ENCODE measurements at places on chromosomes 6 and 20.

GRCh38 chr6:122081921-122082320 lies 317.5 kb upstream of the HSF2 start:
- no peaks in the 10 kb centered on the region for H3K27me3 ChIP-seq
- H3K36me3 ChIP-seq = no peaks in the 10 kb centered on the region
- DNase-seq = no peak

- no peak overlapping the region for H3K4me3 ChIP-seq
- no peaks in the 10 kb centered on the region for H3K27me3 ChIP-seq
- H3K4me1 ChIP-seq = no peaks in the 10 kb centered on the region
- no peaks in the 10 kb centered on the region for H3K36me3 ChIP-seq
- no peak for DNase-seq
Measured at GRCh38 chr6:95293257-95293656, 284.1 kb upstream of the MANEA start.

- no peak overlapping the region for H3K4me3 ChIP-seq
- H3K27ac ChIP-seq = no peak overlapping the region
- no peaks in the 10 kb centered on the region for H3K27me3 ChIP-seq
- H3K4me1 ChIP-seq = peaks cover 1% of the 10 kb centered on the region
- H3K36me3 ChIP-seq = no peaks in the 10 kb centered on the region
Measured at GRCh38 chr6:160986851-160987250, 4.7 kb upstream of the MAP3K4 start.

DNA sequence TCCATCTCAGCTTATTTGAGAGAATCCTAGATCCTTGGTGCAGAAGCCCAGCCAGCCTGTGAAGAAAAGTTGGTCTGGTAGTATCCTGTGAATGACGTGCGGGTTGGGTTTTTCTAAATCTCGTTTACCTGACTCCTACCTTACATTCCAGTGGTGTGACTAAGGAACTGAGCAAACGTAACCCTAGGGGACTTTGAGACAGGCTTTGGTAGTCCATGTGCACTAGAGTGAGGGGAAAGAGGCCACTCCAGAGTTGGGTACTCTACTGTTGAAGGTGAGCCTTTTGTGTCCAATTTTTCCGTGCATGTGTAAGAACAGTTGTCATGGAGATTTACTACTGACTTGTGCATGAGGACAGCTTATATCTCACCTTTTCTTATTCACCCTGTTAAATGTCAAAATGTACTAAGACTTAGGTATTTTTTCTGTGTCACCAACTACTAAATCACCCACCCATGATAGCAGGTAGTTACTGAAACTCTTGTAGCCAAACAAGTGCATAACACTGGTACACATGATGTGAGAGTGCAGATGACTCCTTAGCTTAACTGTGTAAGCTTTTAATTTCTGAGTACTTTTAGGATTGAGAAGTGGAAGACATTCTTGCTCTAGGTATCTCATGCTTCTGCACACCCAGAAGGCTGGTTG lies 26.3 kb upstream of the PLCG1 start:
- H3K4me1 ChIP-seq = no peaks in the 10 kb centered on the region
- H3K4me3 ChIP-seq = no peak overlapping the region
- H3K36me3 ChIP-seq = no peaks in the 10 kb centered on the region
- no peaks in the 10 kb centered on the region for H3K27me3 ChIP-seq

DNA sequence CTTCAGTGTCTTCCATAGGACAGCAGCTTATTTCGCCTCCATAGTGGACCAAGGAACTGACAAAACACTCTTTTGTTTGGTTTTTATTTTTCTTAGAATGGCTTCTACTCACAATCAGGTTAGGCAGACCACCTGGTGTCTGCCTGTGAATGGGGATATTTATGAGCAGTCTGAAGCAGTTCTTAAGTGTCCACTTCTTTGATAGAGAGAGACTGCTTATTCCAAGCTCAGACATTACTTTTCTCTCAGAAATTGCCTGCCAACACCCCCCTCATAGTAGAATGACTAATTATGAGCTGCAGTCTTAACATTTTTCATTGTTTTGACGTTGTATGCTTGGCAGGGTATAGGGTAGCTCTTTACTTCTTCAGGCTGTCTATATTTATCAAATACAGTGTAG lies 174.7 kb downstream of the ZFAND3 start:
- H3K36me3 ChIP-seq = no peaks in the 10 kb centered on the region
- peaks cover 9% of the 10 kb centered on the region for H3K4me1 ChIP-seq
- no peak overlapping the region for H3K27ac ChIP-seq
- H3K4me3 ChIP-seq = no peak overlapping the region
- H3K27me3 ChIP-seq = no peaks in the 10 kb centered on the region

GRCh38 chr6:13468839-13469238 lies 18.6 kb downstream of the GFOD1 start:
- H3K27ac ChIP-seq = no peak overlapping the region
- no peak for DNase-seq
- no peaks in the 10 kb centered on the region for H3K36me3 ChIP-seq
- H3K4me1 ChIP-seq = no peaks in the 10 kb centered on the region
- no peak overlapping the region for H3K4me3 ChIP-seq

DNA sequence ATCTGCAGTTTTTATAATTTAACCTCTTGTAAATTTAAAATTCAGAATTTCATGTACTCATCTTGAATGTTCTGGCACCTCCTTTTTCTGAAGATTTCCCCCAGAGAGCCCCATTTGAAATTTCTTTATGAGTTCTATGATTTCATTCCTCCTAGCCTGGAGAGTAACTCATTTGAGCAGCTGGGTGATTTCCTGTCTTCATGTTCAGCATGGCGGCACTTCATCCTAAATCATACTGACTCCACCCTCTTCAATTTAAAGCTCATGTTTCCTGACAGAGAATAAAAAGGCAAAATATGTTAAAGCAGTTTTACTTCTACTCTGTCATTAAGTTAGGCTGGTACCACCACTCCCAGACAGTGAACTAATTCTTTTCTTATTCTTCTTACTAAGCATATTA lies 250.9 kb upstream of the POU3F2 start:
- H3K27ac ChIP-seq = no peak overlapping the region
- no peak for DNase-seq
- H3K4me1 ChIP-seq = no peaks in the 10 kb centered on the region

- peaks cover 1% of the 10 kb centered on the region for H3K4me1 ChIP-seq
- H3K4me3 ChIP-seq = no peak overlapping the region
- no peak overlapping the region for H3K27ac ChIP-seq
- H3K27me3 ChIP-seq = no peaks in the 10 kb centered on the region
Measured at GRCh38 chr20:56506103-56506502, 18.4 kb upstream of the FAM209A start.

DNA sequence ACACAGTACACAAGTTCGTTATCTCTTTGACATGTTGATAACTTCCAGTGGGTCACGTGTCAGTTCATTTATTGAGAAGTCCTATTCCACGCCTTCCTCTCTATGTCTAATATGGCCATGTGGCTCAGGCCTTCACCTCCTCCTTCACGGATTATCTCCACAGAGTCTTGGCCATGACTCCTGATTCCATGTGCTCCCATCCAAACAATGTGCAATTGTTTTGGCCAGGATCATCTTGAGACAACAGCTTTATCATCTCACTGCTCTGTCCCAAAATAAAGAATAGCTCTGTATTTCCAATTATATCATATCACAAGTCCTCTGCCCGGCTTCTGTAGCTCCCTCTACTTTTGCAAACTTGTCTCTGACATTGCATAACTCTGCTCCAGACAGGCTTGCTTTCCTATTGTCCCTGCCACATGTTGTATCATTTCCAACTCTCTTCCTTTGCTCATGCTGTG lies 11.1 kb upstream of the TXNDC5 start:
- H3K36me3 ChIP-seq = no peaks in the 10 kb centered on the region
- peaks cover 7% of the 10 kb centered on the region for H3K4me1 ChIP-seq
- no peak for DNase-seq
- H3K27ac ChIP-seq = no peak overlapping the region

- H3K4me1 ChIP-seq = no peaks in the 10 kb centered on the region
- H3K36me3 ChIP-seq = no peaks in the 10 kb centered on the region
- no peak for DNase-seq
- no peaks in the 10 kb centered on the region for H3K27me3 ChIP-seq
- no peak overlapping the region for H3K4me3 ChIP-seq
Measured at GRCh38 chr6:88702956-88703556, 260.4 kb downstream of the RNGTT start.

DNA sequence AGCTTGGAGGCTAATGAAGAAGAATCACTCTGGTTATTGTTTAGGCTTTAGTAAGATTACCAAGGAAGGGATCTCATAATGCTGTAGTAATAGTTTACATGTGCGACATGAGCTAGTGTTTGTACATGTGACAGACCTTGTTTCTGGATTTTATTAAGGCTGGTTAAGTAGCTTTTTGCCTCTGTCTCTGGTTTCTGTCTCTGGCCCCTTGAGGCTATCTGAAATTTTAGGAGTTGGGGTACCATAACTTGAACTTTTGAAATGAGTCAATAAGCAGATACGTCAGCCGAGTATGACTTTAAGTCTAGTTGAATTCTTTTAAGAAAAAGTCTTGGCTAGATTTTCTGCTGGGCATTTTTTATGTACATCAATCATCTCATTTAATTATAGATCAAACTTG lies 9.5 kb downstream of the CBFA2T2 start:
- H3K27ac ChIP-seq = no peak overlapping the region
- no peaks in the 10 kb centered on the region for H3K36me3 ChIP-seq
- H3K4me1 ChIP-seq = peaks cover 5% of the 10 kb centered on the region
- H3K4me3 ChIP-seq = no peak overlapping the region
- H3K27me3 ChIP-seq = no peaks in the 10 kb centered on the region
- DNase-seq = no peak

- no peak overlapping the region for H3K27ac ChIP-seq
- no peak overlapping the region for H3K4me3 ChIP-seq
- H3K36me3 ChIP-seq = no peaks in the 10 kb centered on the region
- DNase-seq = no peak
Measured at GRCh38 chr6:134619789-134620188, 301.9 kb upstream of the SGK1 start.

DNA sequence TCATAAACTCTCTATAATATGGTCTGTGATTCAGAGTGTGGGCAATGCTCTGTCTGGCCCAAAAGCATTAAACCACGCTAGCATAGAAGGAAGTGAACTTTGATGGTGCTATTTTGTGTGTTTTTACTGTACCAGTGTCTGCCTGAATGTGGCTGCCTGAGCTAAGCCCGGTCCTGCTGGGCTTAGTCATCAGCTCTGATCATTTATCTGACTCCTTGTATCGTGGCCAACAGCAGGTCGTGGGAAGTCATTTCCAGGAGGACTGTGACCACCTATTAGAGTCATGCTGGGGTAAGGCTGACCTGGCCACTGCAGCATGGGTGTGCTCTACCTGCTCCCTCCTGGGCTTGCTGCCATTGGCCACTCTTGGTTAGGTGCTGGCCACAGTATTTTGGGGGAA lies 239.1 kb upstream of the CEP162 start:
- no peaks in the 10 kb centered on the region for H3K27me3 ChIP-seq
- H3K36me3 ChIP-seq = no peaks in the 10 kb centered on the region
- no peak overlapping the region for H3K4me3 ChIP-seq
- no peaks in the 10 kb centered on the region for H3K4me1 ChIP-seq

GRCh38 chr6:132512342-132512637 lies 626 bp downstream of the STX7 start:
- no peak for DNase-seq
- no peaks in the 10 kb centered on the region for H3K27me3 ChIP-seq
- no peaks in the 10 kb centered on the region for H3K36me3 ChIP-seq
- H3K4me3 ChIP-seq = peak overlapping the region; percentile 72

GRCh38 chr20:10721137-10721896 lies 47.5 kb upstream of the JAG1 start:
- H3K4me1 ChIP-seq = peaks cover 5% of the 10 kb centered on the region
- H3K36me3 ChIP-seq = no peaks in the 10 kb centered on the region
- no peaks in the 10 kb centered on the region for H3K27me3 ChIP-seq
- H3K4me3 ChIP-seq = no peak overlapping the region

GRCh38 chr6:42744351-42744893 lies 1.5 kb downstream of the TBCC start:
- no peaks in the 10 kb centered on the region for H3K27me3 ChIP-seq
- peaks cover 6% of the 10 kb centered on the region for H3K4me1 ChIP-seq
- H3K36me3 ChIP-seq = no peaks in the 10 kb centered on the region
- DNase-seq = no peak
- peak overlapping the region; percentile 72 for H3K4me3 ChIP-seq
- no peak overlapping the region for H3K27ac ChIP-seq

GRCh38 chr6:121086876-121087275 lies 247.4 kb downstream of the TBC1D32 start:
- DNase-seq = no peak

- H3K4me3 ChIP-seq = no peak overlapping the region
- H3K4me1 ChIP-seq = no peaks in the 10 kb centered on the region
- H3K36me3 ChIP-seq = no peaks in the 10 kb centered on the region
- H3K27ac ChIP-seq = no peak overlapping the region
Measured at GRCh38 chr6:38163186-38164130, 343.9 kb downstream of the ZFAND3 start.
